ENCODE measurements at places on chromosomes 4 and X.
A peak's percentile ranks its signal among the peaks of the same experiment; 100 is the strongest.

DNA sequence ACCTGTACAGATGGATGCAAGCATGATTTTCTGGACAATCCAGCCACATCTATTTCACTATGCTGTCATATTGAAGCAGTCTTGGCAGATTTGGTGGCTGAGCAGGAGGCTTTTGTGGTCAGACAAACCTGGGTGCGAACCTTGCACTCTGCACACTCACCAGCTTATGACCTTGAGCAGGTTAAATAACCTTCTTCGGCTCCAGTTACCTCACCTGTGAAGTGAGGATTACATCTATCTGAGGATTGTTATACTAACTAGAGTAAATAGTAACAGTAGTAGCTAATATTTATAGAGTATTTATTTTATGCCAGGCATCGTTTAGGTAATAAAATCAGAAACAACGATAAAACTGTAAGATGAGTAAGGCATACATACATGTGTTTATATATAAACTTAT lies 150.0 kb downstream of the PPP3CA start:
- H3K4me1 ChIP-seq = peaks cover 26% of the 10 kb centered on the region
- no peak overlapping the region for H3K27ac ChIP-seq
- H3K36me3 ChIP-seq = peaks cover 7% of the 10 kb centered on the region
- no peaks in the 10 kb centered on the region for H3K27me3 ChIP-seq
- no peak overlapping the region for H3K4me3 ChIP-seq
- no peak for DNase-seq

GRCh38 chrX:132092439-132093065 lies 35.3 kb downstream of the FRMD7 start:
- peaks cover 7% of the 10 kb centered on the region for H3K4me1 ChIP-seq
- no peak overlapping the region for H3K4me3 ChIP-seq
- peak; percentile 35 for DNase-seq
- no peak overlapping the region for H3K27ac ChIP-seq
- no peaks in the 10 kb centered on the region for H3K36me3 ChIP-seq

- H3K27me3 ChIP-seq = no peaks in the 10 kb centered on the region
- H3K36me3 ChIP-seq = peaks cover 28% of the 10 kb centered on the region
- peak overlapping the region; percentile 93 for H3K27ac ChIP-seq
- H3K4me1 ChIP-seq = peaks cover 55% of the 10 kb centered on the region
Observed at GRCh38 chr4:1246901-1247863, 1.7 kb downstream of the CTBP1 start.

- H3K4me3 ChIP-seq = no peak overlapping the region
- no peak overlapping the region for H3K27ac ChIP-seq
- no peaks in the 10 kb centered on the region for H3K36me3 ChIP-seq
- peaks cover 7% of the 10 kb centered on the region for H3K27me3 ChIP-seq
- H3K4me1 ChIP-seq = peaks cover 2% of the 10 kb centered on the region
- no peak for DNase-seq
Observed at GRCh38 chr4:76017056-76017686, 6.1 kb downstream of the CXCL10 start.

GRCh38 chrX:138711399-138712347 lies at the start of gene FGF13:
FGF13 (minus strand) TSS chrX:138711717; CDS start chrX:138711003, 714 bp downstream.
- no peaks in the 10 kb centered on the region for H3K36me3 ChIP-seq
- no peak within 1 kb of the TSS for H3K27ac ChIP-seq
- DNase-seq = no peak
- H3K4me1 ChIP-seq = no peaks in the 10 kb centered on the region
- no peak within 1 kb of the TSS for H3K4me3 ChIP-seq
- peaks cover 41% of the 10 kb centered on the region for H3K27me3 ChIP-seq

GRCh38 chrX:43581167-43581566 lies 74.9 kb upstream of the MAOA start:
- no peak overlapping the region for H3K4me3 ChIP-seq
- H3K27me3 ChIP-seq = no peaks in the 10 kb centered on the region
- peaks cover 2% of the 10 kb centered on the region for H3K4me1 ChIP-seq
- DNase-seq = no peak
- no peaks in the 10 kb centered on the region for H3K36me3 ChIP-seq

- H3K36me3 ChIP-seq = peaks cover 29% of the 10 kb centered on the region
- no peaks in the 10 kb centered on the region for H3K27me3 ChIP-seq
- H3K4me3 ChIP-seq = no peak overlapping the region
Observed at GRCh38 chrX:57607295-57608187, 15.7 kb downstream of the ZXDB start.

DNA sequence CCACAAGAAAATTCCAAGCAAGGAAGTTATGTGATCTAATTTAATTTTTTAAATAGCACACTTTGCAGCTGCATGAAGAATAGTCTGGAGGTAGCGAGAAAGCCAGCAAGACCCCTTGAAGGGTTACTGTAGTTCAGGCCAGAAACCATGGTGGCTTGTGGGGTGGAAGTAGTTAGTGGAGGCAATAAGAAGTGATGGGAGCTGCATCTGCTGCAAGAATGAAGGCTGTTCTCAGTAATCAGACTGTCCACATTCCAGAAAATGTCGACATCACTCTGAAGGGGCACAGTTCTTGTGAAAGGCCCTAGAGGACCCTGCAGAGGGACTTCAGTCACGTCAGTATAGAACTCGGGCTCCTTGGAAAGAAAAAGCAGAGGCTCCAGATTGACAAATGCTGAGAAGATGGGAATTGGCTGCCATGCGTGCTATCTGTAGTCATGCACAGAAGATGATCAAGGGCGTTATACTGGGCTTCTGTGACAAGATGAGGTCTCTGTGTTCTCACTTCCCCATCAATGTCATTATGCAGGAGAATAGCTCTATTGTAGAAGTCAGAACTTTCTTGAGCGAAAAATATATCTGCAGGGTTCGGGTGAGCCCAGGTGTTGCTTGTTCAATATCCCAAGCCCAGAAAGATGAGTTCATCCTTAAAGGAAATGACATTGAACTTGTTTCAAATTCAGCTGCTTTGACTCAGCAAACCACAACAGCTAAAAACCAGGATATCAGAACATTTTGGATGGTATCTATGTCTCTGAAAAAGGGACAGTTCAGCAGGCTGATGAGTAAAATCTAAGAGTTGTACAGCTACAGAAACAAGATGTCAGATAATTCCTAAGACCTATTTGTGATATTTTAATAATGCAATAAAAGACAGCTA lies 254.2 kb downstream of the CBR4 start:
- no peak overlapping the region for H3K4me3 ChIP-seq
- DNase-seq = no peak
- H3K36me3 ChIP-seq = no peaks in the 10 kb centered on the region

All from activated naive CD8-positive, alpha-beta T cell treated with anti-CD3 and anti-CD28 coated beads for 36 hours (primary cell).